ENCODE measurements at places on chromosomes 11 and 22. TPM values are rescaled to one million over a fixed set of nuclear protein-coding genes. Genes with fewer than 3 reads are reported as not detected.

Gene CLCF1
- 5.3 TPM for total RNA-seq

GRCh38 chr22:21641789-21642583 is at the start of gene SDF2L1:
Gene SDF2L1 (plus strand): TSS chr22:21642302. CDS start chr22:21642337, 35 bp downstream.
- peak; percentile 99 for DNase-seq

Gene ATF4
- 124 TPM for total RNA-seq

DNA sequence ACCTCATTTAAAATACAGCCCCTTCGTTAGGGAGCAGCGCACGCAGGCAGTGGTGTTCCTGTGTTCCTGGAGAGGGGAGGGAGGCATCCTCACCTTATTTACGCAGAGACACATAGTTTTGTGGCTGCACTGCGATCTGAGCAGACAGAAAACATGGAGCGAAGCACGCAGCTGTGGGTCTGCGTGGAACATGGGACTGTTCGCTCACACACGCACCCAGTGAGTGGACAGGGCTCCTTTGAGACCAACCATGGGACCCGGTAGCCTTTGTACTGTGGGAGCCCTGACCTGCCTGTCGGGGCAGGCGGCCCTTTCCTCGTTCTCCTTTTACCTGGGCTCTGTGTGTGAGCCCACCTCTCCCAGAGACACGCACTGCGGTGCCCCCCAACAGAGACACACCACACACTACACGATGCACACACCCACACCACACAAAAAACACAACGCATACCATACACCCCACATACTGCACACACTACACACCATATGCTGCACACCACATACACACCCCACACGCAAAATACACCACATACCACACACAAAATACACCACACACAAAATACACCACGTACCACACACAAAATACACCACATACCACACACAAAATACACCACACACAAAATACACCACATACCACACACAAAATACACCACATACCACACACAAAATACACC is 1245.7 kb downstream of the BRD1 start:
- DNase-seq = peak; percentile 33

Gene KRTAP5-10
- total RNA-seq = not detected

DNA sequence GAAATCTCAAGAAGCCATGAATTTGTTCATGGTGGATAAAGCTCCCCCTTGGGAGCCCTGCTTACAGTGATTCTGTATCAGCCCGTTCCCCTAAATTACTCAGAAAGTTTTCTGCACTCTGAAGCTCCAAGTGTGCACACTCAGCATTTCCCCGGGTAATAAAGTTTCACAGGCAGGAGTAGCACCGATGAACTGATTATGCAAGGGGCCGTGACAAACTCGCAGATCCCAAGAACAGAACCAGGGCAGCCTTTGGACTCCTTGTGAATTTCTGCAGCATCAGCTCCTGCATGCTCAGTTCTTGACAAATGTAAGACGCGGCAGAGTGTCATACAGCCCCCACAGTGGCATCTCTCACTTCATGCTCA is 73.5 kb downstream of the COMMD9 start:
- no peak for DNase-seq

Gene RPS3
- 1,332 TPM for total RNA-seq

DNA sequence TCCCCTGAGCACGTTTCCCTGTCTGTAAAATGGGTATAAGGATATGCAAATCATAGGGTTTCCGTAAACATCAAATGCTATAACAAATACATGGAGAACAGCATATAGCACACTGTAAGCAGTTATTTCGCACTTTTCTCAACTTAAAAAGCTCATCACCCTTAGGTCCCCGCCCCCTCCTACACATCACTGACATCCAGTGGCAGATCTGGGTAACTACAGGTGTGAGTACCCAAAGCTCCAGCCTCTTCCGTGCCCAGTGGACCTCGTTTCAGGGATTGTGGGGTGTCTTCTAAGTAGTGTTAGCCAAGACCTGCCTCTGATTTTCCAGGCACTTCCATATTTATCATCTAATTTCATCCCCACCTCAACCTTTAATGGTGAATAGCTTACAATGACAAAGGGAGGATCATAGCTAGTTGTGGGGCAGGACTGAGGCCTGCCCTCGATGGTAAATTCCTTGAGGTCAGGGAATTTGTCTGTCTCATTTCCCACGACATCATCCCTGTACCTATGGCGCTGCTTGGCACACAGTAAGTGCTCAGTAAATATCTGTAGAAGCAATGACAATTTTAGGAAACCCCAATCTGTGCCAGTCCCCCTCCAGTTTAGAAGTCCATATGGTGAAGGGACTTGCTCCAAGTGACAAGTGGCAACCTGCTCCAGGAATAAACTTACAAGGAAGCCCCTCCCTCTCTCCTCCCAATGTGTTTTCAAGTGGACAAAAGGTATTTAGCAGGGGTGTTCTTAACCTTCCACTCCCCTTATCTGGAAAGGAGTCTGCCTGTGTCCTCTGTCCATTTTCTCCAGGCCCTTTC is 340.5 kb downstream of the TENM4 start:
- peak; percentile 67 for DNase-seq

DNA sequence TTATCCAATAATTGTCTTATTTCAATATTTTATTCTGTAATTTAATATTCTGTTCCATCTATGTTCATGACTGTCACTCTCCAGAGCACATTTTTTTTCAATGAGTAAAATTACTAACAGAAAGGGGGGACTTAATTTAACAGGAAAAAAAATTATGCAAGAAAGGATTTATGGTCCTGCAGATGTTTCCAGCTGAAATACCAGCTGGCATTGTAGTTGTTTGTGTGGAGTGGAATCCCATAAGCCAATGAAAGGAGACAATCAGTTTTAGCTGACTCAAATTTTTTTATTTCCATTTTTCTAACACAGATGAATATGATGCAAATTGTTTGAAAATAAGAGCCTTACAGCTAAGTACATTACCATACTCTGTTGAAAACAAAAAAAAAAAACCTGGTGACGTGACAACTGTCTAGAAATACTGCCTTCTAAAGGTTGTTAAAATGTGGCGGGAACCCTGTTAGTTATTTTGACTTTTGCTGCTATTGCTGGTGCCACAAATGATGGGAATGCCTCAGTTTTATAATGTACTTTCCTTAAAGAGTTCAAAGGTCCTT is 389.1 kb downstream of the ETS1 start:
- peak; percentile 37 for DNase-seq

- DNase-seq = no peak
Measured at GRCh38 chr22:24066260-24066659, 55.2 kb downstream of the CABIN1 start.

Gene VSIG2
- not detected for total RNA-seq

DNA sequence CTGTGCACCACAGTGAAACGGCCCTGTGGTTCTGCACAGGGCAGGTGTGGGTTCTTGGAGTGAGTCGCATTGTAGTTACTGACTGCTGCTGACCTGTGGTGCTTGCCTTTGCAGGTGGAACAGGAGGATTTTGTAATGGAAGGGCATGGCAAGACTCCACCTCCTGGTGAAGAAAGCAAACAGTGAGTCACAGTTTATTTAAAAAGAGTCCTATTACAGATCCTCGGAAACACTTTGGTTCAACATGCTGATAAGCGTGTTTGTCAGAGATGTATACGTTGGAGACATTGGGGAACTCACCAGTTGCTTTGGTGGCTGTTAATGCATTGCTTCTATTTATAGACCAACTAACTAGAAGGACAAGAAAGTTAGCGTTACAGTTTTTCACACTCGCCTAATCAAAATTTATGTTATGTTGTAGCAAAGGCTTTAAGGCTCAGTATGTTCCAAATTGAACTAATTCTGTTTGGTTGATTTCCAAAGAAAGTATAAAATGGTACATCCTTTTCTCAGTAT is 21.7 kb upstream of the TNRC6B start:
- peak; percentile 27 for DNase-seq

Gene MGAT3
- total RNA-seq = 2.9 TPM

DNA sequence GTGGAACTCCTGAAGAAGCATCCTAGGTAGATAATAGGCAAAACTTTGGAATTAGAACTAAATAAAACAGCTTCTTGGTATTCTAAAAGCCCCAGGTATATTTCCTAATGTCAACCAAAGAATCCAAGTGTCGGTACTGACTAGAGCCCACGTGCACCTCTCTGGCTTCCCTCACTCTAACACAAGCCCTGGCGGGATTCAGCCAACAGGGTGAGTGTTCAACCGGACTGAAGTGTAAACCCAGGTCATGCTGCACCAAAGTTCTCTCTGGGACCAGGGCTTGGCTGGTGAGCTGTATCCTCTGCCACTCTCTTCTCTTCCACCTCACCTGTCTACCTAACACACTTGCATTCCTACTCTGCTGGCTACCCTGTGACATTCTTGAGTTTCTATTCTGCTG is 40.1 kb downstream of the USP28 start:
- no peak for DNase-seq

DNA sequence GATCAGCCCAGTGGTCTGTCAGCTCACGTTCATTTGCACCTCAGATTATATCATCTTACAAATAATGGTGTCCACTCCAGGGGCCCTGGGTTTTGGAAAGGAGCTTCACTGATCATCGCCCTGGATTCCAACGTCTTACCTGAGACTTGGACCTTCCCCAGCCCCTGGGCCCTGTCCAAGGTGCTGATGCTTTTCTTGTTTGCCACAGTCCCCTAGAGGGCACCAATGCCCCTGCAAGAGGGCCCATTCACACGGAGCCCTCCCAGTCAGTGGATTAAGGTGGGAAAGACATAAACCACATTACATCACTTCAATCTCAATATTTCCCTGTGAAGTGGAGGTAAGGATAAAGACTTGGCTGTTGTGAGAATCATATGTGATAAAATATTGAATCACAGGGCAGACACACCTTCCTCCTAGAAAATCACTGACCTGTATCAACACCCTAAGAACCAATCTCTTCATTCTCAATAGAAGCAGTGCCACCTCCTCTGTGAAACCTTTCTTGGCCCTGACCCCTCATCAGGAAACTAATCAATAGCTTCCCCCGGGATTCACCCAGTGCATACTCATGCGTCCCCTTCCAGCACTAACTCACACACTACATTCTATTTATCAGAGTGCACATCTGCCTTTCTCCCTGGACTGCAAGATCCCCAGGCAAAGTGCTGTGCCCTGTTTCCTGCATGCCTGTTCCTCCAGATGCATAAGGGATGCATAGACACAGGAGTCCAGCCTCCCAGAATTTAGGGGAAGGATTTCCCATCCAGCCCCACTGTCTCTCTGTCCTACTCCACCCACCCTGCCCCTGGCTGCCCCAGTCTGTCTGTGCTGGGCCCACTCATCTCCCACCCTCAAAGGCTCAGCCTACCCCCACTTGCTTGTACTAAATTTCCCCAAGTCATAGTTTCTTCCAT is 167.0 kb downstream of the BUD13 start:
- peak; percentile 67 for DNase-seq

DNA sequence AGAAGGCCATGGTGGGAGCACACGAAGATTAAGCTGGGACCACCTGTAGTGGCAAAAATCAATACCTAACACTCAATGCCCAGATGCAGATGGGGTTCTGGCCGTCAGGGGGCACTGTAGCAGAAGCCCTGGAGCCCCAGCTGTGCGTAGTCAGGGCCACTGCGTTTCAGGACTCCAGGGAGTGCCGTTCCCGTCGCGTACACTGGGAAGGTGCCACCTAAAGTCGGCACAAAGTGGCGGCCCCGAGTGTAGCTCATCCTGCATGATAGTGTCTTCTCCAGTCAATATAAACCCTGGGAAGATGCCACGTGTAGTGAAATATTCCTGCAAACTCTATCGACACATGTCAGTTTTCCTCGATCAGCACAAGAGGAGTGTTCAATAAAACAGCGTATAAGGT is 123.8 kb upstream of the NTM start:
- DNase-seq = peak; percentile 35

DNA sequence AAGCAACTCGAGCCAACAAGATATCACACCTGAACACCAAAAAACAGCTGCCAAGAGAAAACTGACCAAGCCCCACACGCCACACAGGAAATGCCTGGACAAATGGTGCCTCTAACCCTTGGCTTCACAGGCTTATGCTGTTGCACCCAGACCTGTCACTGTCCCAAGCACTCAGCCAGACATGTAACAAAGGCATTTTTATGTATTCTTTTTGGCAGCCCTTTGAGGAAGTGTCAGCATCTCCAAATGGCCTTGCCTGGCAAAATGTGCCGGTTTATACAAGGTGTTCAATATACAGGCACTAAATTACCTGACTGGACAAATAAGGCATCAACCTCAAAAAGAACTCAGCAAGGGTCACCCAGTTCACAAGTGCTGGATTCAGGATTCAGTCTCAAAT is 6.1 kb downstream of the HDHD5 start:
- DNase-seq = no peak

GRCh38 chr22:28911777-28912669 is 28.7 kb downstream of the ZNRF3 start:
- DNase-seq = peak; percentile 70

GRCh38 chr11:117107701-117108590 is 9.7 kb upstream of the SIK3 start:
- DNase-seq = no peak

DNA sequence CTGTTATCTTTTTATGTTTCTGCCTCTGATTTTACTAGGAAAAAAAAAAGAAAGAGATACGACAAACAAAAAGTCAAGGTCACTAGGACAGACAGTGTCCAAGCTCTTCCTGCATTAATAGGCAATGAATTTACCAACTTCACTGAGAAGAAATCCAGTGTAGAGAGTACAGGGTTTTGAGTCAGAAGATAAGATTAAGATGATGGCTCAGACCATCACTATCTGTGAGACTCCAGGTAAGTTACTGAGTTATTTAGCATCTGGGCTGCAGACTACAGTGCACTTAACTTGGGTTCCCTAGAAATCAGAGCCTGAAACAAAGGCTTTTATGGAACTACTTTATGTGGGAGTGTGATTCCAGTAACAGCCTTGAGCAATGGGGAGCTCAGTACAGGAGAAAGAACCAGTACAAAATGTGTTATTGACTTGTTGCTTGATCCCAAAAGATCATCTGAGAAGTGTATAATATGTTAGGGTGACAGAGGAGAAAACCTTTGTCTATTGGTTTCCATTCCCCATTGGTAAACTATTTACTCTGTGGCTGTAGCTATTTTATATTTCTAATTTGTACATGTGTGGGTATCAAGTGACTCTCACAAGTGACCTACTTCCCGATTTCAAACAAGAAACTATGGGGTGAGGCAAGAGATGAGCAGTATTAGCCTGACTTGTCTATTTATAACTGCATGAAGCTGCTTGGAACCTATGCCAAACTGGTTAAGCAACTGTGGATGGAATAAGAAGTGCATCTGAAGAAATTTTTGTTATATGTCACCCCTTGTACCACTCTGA is 395.8 kb downstream of the RAB38 start:
- no peak for DNase-seq

Gene MOGAT2
- not detected for total RNA-seq

DNA sequence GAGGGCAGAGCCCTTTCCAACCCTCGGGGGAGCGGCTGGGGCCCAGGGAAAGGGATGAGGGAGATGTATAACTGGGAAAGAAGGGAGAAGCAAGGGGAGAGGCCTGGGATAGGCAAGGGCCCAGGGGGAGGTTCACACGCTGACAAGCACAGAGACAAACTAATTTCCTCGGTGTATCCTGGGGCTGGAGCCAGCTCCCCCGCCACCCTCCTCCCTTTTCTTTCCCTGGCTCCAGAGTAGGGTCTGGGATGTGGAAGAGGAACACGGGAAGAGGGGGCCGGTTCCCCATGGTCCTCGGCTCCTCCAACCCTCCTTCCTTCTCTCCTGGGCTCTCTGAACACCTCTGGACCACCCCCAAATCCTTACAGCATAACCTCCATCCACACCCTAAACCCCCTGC is 6.9 kb downstream of the CLCF1 start:
- peak; percentile 84 for DNase-seq

Gene PLEKHB1
- total RNA-seq = 4.5 TPM

Gene MFRP
- total RNA-seq = not detected

GRCh38 chr11:111908639-111909305 is 2.8 kb downstream of the CRYAB start:
- no peak for DNase-seq
